HT-29 (cell line): ENCODE measurements at places on chromosomes 4 and X. TPM values are rescaled to one million over a fixed set of nuclear protein-coding genes. Genes with fewer than 3 reads are reported as not detected.
A peak's percentile ranks its signal among the peaks of the same experiment; 100 is the strongest.

- DNase-seq = no peak
These were observed 42.0 kb downstream of the ANXA5 start for GRCh38 chr4:121654738-121655137.

DNA sequence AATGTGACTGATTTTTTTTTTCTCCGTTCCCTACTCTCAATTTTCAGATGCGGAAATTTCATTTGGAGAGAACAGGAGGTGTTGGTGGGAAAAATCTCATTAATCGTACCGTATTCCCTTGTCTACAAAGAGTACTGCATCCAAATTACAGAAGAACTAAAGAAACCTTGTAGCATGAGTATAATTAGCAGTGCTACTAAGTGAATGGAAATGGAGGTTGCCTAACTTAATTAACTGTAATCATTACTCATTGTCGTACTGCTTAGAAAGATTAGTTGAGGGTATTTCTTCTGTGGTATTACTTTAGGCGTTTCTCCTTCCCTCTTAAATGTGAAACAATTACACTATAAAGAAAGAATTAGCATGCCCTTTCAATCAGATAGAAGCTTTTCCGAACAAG is 81.7 kb downstream of the DMD start:
- no peak for DNase-seq

DNA sequence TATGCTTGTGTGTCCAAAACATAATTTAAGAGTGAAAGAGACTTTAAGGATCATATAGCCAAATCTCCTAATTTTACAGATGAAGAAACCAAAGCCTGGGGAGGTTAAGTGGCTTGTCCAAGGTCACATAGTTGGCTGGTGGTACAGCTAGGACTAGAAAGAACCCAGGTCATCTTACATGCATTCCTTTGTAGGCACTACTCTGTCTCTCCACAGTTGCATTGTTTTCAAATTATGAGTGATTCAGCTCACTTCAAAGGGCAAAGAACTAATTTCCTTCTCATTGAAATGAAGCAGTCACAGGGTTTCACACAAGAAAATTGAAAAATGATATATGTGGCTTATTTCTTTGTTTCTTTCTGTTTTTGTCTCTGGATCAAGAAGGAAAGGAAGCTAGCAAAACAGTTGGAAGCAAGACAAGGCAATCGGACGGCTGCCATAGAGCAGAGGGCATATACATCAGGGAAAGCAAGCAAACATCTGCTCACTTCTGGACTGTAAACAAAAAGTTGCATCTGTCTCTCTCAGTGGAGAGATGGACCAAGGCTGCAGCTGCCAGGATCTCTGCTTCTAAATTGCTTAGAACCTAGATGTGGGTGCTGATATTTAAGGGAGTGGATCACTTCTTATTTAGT is 107.5 kb upstream of the AMOT start:
- no peak for DNase-seq

GRCh38 chr4:110769578-110769977 is 146.7 kb upstream of the PITX2 start:
- DNase-seq = no peak

DNA sequence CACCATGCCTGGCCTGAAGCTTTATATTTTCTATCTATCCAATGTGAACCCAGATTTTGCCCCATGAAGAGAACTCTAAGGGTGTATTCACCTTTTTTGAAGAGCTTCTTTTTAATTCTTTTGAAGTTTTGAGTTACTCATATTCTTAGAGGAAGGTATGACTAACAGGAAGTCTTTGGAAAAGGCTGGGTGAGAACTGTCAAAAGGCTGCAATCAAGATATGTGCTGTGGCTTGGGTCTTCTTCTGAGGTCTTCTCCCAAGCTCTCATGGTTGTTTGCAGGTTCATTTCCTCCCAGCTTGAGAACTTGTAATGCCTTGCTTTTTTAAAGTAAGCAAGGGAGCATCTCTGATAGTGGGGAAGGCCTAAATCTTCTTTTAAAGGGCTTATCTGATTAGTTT is 3.1 kb upstream of the C4orf17 start:
- no peak for DNase-seq

DNA sequence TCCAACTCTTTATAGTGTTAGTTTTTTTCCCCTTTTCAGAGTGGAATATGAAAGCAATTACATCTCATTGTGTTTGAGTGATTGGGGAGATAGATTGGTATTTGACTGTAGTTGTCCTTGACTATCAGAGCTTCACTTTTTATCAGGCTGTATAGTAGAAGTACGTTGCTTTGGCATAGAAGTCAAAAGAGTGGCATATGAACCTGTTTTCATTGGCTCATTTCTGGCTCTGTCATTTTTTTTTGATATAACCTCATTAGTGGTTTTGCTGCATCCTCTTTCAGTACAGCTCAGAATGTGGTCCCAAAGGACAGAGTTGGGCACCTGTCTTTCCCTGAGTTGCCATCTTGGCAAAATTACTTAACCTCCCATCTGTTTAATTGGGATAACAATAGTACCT is 1.4 kb downstream of the TMA16 start:
- no peak for DNase-seq

- peak; percentile 86 for DNase-seq
These were observed 116.0 kb downstream of the SOWAHB start for GRCh38 chr4:76781698-76782595.

L1CAM gene
- total RNA-seq = not detected in 2 replicates

ADH1B gene
- total RNA-seq = not detected in 2 replicates

DNAAF6 gene
- total RNA-seq = not detected in 2 replicates

FRMPD4 gene
- total RNA-seq = not detected in 2 replicates

PNPLA4 gene
- 4.1 and 7.9 TPM in 2 replicates for total RNA-seq
